Cerebellar nuclear complex (tissue), 1 donor: ENCODE measurements at places on chromosomes 11 and 22.

GRCh38 chr22:30459181-30460052 is 12.4 kb downstream of the SEC14L3 start:
- no peak for DNase-seq

DNA sequence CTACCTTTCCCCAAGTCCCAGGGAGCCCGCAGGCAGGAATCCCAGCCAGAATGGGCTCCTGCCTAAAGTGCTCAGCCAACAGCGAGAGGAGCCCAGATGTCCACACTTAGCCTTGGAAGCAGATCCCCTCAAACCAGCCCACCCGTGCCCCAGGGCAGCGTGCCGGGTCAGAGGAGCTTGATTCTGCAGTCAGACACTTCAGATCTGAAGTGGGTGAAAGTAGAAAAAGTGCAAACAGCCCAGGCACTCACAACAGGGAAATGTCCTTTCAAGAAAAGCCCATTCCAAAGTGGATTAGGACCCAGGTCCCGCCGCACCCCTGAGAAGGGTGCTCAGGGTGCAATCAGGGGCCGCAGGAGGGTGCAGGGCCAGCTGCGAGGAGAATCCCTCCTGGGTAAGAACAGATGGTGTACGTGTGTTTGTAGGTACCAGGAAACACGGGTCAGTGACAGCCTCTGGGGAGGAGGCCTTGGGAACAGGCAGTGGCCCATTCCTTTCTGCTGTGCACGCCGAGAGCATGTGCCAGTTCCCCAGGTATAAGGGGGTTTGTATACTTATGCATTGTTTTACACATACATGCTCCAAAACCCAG is 17.7 kb downstream of the ELFN2 start:
- DNase-seq = no peak

- no peak for DNase-seq
These were observed 60.7 kb upstream of the CLTCL1 start for GRCh38 chr22:19352217-19352616.

GRCh38 chr11:88520391-88520790 is 182.9 kb upstream of the CTSC start:
- no peak for DNase-seq

DNA sequence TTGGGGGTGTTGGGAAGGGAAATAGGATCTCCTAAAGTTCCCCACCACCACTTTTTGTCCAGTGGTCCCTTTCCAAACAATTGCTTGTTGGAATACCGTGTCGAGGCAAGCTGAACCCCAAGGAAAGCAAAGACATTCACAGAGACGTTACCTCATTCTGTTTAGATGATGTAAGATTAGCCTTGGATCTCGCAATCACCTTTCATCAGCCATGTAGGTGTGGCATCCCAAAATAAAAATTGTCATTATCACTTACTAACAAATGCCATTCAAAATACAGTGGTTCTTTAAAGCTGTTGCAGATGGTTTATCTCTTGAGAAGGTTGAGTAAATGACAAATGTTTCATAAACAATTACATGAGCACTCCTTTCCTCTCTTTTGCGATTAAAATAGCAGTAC is 86.5 kb upstream of the SLC25A18 start:
- DNase-seq = no peak

DNA sequence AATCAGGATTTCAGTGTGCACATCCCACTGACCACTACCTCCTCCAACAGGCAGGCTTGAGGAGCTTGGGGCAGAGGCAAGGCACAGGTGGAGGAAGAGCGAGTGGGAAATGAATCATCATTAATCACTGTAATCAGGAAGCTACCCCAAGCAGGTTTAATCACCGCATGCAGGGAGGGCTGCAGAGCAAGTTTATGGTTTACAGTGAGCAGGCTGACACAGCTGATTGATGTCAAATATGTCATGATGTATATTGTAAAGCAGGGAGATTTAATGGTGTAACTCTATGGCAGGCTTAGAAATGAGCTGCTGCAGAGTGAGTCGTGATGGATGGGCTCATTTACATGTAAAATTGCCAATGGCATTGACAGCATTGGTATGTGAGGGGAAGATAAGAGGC is 441.0 kb downstream of the NTM start:
- no peak for DNase-seq

DNA sequence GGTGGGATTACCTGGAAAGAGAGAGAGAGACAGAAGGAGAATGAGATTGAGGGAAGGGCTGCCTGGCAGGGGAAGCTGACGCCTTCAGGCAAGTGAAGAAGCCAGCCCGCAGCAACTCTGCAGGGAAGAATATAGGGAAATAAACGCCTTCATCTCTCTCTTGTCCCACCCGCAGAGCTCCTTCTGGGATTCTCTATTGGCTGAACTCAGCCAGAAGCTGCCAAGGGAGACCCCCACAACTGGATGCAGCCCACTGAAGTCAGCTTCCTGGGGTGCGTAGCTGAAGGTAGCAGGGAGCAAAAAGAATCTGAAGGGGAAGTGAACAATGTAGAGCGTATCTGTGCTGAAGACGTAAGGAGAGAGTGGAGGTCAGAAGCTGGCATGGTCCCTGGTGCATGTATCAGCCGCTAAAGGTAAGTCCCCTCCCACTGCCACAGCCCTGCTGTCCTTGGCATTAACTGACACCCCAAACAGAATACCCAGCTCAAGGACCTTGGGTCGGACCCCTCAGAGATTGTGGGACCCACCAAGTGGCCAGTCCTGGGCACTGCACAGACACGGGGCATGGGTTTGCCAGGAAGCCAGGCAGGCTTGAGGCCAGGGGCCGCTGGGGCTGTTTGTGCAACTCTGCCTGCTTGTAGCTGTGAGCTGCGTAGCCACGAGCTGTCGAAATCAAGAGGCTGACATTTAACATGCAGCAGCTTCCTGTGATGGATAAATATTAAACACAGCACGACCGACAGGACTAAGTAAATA is 469.9 kb downstream of the MN1 start:
- no peak for DNase-seq

- no peak for DNase-seq
These were observed 82.0 kb downstream of the KIRREL3 start for GRCh38 chr11:126918556-126918955.

GRCh38 chr11:94546886-94547285 is 3.2 kb downstream of the FUT4 start:
- no peak for DNase-seq

DNA sequence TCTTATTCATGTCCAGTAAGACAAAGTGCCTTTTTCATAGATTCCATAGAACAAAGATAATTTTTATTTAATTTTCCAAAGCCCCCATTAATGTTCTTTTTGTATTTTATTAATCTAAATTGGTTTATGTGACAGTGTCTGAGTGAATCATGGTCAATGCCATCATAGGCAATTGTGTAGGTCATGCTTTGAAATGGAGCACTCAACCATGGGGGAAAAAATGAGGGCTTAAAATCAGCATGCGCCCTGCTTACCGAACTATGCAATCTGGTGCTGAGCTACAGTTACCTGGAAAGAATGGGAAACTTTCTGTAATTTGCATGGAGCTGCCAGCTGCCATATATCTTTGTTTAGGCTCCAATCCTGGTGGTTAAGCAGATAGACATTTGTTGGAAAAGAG is 28.4 kb upstream of the RAB38 start:
- no peak for DNase-seq

- DNase-seq = no peak
These were observed 27.9 kb downstream of the PPFIA1 start for GRCh38 chr11:70298243-70298915.

DNA sequence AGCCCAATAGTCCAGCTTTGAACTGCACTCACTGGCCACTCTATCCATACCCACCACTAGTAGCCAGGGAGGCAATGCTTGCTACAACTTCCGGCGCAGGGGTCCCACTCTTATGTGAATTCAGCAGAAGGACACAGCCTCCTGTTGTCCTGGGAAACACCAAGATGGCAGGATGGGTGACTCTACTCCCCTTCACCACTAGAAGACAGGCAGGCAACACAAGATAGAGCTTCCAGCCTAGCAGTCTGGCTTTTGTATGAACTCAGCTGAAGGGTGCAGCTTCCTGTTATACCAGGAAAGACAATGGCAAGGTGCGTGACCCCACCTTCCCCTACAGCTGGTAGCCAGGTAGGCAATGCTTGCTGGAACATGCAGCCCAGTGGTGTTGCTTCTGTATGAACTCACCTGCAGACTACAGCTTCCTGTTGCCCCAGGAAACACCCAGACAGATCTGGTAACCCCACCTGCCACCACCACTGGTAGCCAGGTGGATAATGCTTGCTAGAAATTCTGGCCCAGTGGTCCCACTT is 205.2 kb upstream of the KIRREL3 start:
- DNase-seq = no peak

- no peak for DNase-seq
These were observed 53.7 kb downstream of the RDX start for GRCh38 chr11:110242746-110243145.

DNA sequence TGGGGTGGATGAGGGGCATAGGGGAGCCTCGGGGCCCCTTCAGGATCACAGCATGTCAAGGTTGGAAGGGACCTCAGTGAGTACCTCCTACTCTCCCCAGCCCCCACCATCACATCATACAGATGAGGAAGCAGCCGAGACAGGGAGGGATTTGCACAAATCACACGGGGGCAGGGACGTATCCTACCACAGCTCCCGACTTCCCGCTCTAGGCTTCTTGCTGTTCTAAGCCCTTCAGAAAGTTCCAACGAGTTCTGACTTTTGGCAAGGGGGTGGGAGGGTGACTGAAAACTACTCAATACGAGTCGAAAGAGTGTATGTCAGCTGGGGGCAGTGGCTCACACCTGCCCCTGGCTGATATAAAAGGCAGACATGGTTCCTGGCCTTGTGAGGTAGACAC is 4.7 kb upstream of the RAD9A start:
- no peak for DNase-seq

GRCh38 chr11:66492161-66492865 is 12.1 kb downstream of the DPP3 start:
- DNase-seq = no peak

GRCh38 chr11:77191823-77192495 is 63.9 kb downstream of the MYO7A start:
- no peak for DNase-seq

DNA sequence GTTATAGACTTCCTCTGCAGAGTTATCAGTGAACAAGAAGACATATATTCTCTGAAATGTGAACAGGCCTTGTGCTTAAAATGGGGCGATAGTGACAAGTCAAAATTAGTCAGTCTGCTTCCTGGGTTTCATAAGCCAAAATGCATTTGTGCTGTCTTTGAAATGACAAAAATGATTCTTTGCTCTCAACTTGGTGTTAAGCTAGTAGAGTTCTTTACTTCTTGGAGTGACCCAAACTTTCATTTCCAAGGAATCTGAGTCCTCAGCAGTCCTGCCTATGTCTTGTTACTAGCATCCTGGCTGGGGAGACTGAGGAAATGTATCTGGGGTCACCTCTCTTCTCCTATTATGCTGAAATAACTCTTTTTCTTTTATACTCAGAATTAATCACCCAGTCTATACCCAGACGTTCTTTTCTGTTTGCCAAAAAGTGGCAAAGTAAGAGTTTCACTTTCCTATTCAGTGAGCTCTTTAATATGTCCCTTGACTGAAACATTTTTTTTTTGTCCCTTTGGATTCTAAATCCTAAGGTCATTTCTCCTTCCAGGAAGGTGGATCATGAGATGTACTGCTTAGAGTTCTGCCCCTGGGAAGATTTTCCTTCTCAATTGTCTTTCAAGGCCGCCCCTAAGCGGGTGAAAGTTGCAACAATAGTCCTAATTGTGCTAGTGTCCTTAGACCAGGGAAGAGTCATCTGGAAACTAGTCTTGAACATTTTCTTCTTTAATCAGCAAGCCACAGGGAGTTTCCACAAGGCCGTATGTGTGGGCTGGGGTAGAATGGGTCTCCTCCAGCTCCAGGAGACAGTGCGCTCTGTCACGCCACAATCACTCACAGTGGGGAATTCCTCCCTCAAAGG is 53.0 kb upstream of the RDX start:
- DNase-seq = no peak
